ENCODE measurements at places on chromosomes 5 and 9. TPM values are rescaled to one million over a fixed set of nuclear protein-coding genes. Genes with fewer than 3 reads are reported as not detected.

SH3GL2 gene
- polyA plus RNA-seq = 0.07 TPM

HK3 gene
- 260 TPM for polyA plus RNA-seq

GRCh38 chr5:106171132-106171531 lies 1499.6 kb downstream of the EFNA5 start:
- no peak for DNase-seq
- H3K27me3 ChIP-seq = no peaks in the 10 kb centered on the region

DNA sequence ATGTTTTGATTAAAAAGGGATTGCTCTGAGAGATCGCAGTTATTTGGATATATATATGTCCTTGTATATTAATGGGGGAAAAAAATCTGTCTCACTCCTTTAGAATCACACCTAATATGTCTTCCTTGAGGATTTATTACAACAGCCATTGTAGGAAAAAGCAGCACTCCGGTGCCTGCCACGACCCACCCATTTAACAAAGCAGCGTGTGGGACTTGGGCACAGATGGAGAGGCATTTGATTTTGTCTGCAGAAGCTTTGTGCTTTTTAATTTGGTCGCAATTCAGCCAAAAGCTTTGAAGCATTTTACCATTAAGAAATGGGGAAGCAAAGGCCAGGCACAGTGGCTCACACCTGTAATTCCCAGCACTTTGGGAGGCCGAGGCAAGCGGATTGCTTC lies 159.2 kb downstream of the SMARCA2 start:
- no peak overlapping the region for H3K27ac ChIP-seq
- H3K4me1 ChIP-seq = no peaks in the 10 kb centered on the region
- peaks cover 19% of the 10 kb centered on the region for H3K36me3 ChIP-seq
- H3K4me3 ChIP-seq = no peak overlapping the region
- no peak for DNase-seq

DNA sequence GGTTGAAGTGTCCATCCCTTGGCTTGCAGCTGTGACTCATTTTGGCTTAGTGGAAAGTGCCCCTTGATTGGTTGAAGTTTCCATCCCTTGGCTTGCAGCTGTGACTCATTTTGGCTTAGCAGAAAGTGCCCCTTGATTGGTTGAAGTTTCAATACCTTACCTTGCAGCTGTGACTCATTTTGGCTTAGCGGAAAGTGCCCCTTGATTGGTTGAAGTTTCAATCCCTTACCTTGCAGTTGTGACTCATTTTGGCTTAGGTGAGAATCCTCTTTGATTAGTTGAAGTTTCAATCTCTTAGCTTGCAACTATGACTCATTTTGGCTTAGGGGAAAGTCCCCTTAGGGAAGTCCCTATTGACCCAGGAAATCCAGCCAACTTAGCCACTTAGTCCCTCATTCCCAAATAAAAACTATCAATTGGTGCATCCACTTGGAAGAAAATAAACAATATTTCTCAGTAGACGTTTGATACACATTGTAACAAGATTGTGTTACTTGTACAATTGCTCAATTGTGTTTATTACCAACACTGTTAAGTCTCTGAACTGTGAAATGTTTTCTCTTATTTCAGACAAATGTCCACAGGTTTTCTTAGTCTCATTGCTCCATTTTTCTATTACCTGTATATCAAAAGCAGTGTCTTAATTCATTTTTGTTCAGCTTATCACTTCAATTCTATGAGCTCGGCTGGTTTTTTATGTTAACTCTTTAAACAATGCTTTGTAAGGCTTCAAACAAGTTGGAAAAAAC lies 2308.8 kb upstream of the ACO1 start:
- no peaks in the 10 kb centered on the region for H3K36me3 ChIP-seq
- no peak overlapping the region for H3K27ac ChIP-seq
- no peaks in the 10 kb centered on the region for H3K27me3 ChIP-seq
- H3K4me1 ChIP-seq = no peaks in the 10 kb centered on the region
- H3K4me3 ChIP-seq = no peak overlapping the region
- no peak for DNase-seq
